ENCODE measurements at places on chromosomes 7 and 10.

DNA sequence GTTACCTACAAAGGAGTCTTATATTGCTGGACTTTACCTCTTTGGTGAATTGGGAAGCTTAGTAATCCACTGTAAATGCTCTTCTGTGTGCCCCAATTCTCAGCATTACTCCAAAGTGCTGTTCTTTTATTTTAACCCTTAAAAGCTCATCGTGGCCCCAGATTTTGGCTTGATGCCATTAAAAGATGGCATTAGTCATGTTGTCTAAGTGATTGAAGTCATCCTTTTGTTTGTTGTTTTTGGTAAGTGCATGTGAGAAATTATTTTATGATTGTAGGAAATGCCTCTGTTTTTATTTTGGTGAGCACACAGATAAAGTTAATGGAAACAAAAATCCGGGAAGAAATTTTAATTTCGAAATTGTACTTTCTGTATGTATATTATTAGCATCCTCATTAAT, 82.5 kb upstream of the GATA3 start:
- no peak for DNase-seq

GRCh38 chr10:98316661-98317060, 48.7 kb upstream of the LOXL4 start:
- DNase-seq, result no peak

- no peak for DNase-seq
Measured at GRCh38 chr7:98213296-98213887, 2.2 kb downstream of the BHLHA15 start.

DNA sequence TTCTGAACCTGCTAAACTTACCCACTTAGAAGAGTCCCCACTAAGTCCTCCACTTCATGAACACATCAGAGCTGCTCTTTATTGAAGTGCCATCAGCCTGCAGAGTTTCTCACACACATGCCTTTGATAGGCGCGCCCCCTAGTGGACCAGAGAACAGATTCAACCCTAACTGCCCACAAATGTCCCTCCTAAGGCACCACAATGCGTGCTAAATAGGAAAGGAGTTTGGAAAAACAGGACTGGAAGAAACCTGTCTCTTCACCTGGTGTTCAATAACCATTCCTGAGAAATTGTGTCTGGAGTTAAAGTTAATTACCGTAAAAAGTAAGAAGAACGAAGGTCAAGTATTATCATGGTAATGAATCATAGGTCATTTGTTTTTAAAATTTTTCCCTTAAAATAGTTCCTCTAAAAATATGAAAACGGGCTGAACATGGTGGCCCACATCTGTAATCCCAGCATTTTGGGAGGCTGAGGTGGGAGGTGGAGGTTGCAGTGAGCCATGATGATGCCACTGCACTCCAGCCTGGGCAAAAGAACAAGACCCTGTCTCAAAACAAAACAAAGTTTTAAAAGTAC, 249.7 kb downstream of the ELMO1 start:
- peak; percentile 83 for DNase-seq

DNA sequence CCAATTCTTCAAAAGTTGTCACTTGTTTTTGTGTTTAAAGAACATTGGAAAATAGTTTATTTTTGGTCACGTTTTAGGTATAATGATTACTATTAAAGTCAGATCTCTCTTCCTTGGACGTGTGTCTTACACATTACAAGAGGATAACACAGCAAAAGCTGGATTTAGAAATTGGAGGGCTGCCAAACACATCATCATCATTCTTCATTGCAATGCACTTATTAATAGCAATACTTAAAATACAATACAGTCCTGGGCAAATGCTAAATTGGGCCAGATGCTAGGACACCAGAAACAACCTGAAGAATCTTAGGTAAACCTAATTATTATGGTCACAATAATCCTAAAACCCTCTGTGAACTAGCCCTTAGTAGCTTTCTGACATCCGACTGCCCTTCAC, 303.6 kb downstream of the DGKB start:
- DNase-seq, result no peak

- peak; percentile 65 for DNase-seq
Measured at GRCh38 chr7:130421684-130422083, 19.1 kb downstream of the CEP41 start.

- peak; percentile 51 for DNase-seq
Measured at GRCh38 chr7:142711746-142712616, 37.3 kb upstream of the PRSS1 start.

- no peak for DNase-seq
Measured at GRCh38 chr10:107741971-107742370, 577.5 kb upstream of the SORCS1 start.

DNA sequence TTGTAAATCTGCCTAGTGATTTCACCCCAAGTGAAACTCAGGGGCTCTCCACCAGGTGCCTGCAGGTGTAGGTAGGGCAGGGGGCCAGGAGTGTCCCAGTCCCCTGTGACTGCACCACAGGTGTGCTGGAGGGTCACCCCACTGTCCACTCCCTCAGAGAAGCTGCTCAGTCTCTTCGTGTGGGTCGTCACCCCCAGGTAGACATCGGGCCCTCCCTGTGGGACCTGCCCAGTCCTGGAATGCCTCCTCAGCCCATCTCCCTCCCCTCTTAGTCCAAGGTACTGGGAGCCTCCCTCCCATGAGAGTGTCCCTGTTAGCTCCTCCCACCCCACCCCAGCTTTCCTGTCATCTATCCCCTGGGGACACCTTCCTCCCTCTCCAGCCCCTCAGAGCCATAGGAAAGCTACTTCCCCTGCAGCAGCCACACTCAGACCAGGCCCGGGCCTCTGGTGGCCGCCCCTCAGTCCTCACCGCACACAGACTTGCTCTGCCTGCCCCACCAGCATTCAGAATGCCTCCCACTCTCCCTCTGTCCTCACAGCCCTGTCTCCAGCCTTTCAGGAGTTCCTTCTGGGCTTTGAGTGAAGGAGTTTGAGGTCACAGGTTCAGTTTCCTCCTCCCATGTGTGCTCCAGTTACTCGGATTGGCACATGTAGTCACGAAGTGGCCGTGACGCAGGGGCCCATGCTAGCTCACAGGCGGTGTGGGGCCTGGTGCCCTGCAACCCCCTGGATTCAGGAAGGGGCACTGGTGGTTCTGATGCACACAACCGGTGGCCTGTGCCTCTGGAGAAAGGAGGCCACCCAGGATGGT, 5.1 kb downstream of the ALOX5 start:
- DNase-seq, result no peak

DNA sequence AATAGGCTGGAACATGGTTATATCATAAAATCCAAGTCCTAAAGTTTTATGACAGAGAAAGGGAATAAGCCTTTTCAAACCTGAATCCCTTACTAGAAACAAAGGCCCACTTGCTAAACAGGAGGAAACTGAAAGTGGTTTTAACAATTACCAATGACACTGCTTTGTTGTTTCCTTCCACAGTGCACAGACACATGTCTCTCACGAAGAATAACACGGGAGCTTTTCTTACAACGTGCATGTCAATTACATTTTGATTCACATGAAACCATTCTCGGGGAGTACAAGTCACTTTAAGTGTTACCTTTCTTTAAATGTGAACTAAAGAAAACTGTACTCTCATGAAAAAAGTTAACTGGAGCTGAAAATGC, 1.4 kb downstream of the MRPS33 start:
- DNase-seq, result no peak

GRCh38 chr7:88818552-88818951, 23.0 kb upstream of the TEX47 start:
- no peak for DNase-seq

GRCh38 chr7:140631021-140631420, 9.6 kb downstream of the DENND2A start:
- DNase-seq, result no peak

GRCh38 chr10:30491916-30492515, 58.0 kb downstream of the MAP3K8 start:
- DNase-seq, result no peak

DNA sequence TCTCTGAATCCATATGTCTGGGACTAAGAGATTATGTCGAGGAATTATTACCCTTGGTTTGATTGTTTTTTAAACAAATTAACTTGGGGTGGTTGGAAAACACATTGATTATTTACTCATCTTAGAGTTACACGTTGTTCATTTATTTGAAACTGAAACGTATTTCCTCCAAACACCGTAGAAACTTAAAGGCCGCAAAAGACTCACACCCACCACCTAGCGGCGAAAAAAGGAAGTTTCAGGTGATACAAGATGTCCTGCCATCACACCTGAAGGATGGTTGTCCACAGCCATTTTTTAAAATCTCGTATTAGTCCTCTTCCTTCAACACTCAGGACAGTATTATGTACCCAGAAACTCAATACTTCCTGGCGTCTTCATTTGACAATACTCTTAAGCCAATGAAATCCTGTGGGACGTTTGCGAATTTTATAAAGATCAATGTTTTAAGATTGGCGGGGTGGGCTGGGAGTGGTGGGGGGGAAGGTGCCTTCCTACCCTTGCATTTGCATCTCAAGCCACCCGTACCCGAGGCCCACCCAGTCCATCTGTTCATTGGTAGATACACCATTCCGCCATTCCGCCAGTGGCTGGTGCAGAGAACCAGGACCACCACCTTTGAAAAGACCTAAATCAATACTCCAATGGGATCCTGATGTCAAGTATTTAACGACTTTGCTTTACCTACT, 1.4 kb upstream of the LCOR start:
- DNase-seq, result peak; percentile 92

GRCh38 chr7:32250003-32250402, 179.8 kb upstream of the PDE1C start:
- DNase-seq, result no peak

DNA sequence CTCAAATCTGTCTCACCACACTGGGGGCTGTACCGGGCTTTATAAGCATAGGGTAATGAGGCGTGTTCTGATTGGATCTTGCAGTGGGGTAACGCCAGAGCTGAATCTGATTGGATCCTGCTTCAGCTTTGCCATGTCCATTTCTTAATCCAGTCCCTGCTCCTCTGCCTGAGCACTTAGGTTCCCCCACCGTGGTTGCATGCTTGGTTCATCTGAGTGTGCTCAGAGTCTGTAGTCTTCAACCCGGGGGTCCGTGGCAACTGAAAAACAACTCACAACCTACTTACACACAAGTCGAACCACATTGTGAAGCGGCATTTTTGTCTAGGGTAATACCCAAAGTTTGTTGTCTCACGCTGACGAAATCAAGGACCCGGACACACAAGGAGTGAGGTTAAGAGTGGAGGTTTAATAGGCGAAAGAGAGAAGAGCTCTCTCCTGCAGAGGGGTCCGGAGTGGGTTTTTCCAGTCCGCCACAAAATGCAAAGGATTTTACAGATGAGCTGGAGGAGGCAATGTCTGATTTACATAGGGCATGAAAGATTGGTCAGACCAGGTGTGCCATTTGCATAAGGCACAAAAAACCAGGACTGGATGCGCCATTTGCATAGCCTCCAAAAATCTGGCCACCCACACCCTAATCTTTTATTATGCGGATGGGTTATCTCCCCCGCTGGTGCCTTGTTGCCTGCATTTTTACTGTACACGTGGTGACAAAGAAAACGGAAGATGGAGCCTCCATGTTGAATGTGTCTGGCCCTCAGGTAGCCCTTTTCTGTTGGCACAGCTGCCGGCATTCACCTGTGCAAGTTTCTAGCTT, 641.8 kb upstream of the FOXK1 start:
- no peak for DNase-seq

- no peak for DNase-seq
Measured at GRCh38 chr7:147089051-147089461, 972.5 kb downstream of the CNTNAP2 start.

- DNase-seq, result no peak
Measured at GRCh38 chr7:323410-323809, 33.4 kb downstream of the FOXL3 start.

DNA sequence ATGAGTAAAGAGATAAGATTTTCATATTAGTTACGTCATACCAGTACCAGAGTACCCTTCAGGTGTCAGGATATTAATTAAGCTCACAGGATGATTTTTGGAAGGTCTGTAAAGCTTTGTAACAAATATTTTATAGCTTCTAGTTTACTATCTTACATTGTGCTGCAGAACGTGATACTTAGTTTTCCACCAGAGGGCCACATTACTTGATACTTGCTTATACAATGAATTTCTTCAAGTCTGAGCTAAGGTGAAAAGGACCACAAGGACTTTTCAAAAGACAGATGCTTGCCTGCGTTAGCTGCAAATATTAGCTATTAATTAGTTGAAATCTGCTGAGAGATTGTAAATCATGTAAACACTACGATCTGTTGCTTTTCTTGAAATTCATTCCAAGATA, 12.2 kb downstream of the FOXP2 start:
- no peak for DNase-seq

DNA sequence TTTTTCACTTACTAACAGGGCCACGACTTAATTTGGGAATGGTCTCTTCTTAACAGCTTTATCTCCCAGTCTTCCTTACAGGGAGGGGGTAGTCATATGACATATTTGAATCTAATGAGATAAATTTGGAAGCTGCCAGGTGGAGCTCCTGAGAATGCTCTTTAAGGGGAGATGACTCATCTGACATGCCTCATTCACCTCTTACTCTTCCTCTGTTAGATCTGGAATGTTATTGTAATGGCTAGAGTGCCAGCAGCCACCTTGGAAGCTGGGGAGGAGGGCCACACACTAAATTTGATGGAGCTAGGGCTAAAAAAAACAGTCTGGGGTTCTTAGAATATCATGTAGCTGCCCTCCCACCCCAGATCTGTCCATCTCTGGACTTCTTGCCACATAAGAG, 22.7 kb downstream of the HECW1 start:
- no peak for DNase-seq

DNA sequence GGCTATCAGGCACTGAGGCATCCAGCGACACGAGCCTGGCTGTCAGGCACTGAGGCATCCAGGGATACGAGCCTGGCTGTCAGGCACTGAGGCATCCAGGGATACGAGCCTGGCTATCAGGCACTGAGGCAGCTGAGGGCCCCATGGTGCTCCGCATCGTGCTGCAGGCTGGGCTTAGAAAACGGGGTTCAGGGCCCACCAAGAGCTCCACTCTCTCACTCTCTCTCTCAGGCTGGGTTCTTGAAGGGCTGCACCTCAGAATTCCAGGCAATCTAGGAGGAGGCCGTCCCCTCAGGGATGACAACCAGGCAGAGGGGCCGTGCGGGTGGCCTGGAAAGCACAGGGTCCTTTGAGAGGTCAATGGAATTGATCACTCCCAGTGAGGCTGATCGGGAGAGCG, 69.0 kb downstream of the CFAP46 start:
- no peak for DNase-seq

DNA sequence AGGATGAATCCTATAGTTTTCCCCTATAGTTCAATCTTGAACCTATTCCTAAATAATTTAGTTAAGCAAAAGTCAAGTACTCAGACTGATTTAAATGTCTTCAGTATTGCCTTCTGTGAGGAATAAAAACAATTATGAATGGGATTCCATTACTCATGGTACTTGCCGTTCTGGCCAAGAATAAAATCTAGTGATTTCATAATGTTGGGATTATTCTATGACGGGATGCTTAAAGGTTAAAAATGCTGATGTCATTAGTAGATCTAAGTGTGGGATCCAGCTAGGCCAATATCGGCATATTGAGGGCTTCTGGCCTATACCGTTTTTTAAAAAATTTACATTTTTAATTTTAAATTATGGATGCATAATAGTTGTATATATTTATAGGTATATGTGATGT, 5.3 kb downstream of the BPGM start:
- no peak for DNase-seq

DNA sequence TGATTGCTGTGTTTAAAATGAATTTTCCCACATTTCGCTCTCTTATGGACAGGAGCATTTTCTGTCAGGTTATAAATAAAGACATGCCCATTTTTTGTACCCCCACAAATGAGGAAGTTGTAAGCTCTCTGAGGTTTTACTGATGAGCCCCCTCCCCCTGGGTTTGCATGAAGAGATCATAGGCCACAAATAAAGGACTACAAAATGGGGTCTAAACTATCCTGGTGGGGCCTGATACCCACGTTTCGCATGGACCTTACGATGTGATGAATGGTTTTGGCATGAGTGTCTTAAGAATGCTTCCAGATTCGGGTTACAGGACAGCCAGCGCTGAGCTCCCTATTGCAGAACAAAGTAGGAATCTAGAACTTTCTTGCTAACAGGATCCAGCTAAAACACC, 5.8 kb downstream of the IKZF1 start:
- DNase-seq, result peak; percentile 38

Measured in activated naive CD4-positive, alpha-beta T cell treated with anti-CD3 and anti-CD28 coated beads for 36 hours (primary cell).